C1 segment of cervical spinal cord (tissue), 14 donors: ENCODE measurements at places on chromosomes 13 and 19.

DNA sequence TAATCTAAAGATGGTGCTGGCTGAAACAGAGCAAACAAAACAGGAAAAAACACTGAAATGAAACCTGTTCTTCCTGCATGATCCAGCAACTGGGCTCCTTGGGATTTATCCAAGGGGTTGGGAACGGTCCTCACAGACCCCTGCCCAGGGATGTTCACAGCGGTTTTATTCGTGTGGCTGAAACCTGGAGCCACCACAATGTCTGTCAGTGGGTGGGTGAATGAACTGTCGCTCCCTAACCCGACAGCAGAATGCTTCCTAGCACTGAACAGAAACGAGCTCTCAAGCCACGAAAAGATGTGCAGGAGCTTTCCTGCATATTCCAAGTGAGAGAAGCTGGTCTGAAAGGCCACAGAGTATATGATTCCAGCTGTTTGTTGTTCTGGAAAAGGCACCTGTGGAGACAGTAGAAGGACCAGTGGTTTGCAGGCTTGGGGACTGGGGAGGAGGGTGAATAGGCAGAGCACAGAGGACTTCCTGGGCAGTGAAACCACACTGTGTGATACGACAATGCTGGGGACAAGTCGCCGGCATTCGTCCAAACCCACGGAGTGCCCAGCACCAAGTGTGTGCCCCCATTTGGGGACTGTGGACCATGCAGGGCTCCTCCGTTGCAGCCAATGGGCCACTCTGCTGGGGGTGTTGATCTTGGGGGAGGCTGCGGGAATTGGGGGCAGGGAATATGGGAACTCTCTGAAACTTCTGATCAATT is 73.9 kb downstream of the TEX29 start:
- no peak for DNase-seq

DNA sequence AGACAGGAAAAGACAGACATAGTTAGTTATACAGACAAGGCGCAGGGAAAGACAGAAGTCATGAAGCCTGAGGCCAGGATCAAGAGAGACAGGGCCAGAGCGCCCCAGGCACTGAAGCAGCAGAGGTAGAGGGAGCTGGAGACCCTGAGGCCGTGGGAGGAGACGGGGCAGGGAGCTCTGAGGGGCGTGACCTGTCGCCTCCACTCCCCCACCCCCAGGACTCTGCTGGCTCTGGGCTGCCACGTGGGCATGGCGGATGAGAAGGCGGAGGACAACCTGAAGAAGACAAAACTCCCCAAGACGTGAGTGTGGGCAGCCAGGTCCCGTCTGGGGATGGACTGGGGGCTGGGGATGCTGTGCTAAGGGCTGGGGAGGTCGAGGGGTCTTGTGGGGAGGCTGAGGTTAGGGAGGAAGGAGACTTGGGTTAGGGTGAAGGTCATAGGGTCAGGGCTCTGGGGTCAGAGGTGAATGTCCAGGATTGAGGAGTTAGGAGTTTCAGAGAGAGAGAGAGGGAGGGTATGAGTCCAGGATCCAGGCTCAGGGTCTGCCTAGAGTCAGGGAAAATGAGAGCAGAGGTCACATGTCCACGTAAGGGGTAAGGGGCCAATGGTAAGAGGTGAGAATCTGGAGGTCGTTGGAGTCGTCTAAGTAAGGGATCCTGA is 31.1 kb downstream of the RYR1 start:
- DNase-seq, result no peak

GRCh38 chr19:55526216-55527196 is 10.4 kb downstream of the SBK2 start:
- no peak for DNase-seq

GRCh38 chr13:49457221-49457620 is 13.1 kb downstream of the SETDB2 start:
- DNase-seq, result no peak

GRCh38 chr19:38055655-38056521 is 148.9 kb downstream of the SIPA1L3 start:
- DNase-seq, result no peak

- no peak for DNase-seq
These were observed 14.1 kb upstream of the C19orf33 start for GRCh38 chr19:38289955-38290354.

DNA sequence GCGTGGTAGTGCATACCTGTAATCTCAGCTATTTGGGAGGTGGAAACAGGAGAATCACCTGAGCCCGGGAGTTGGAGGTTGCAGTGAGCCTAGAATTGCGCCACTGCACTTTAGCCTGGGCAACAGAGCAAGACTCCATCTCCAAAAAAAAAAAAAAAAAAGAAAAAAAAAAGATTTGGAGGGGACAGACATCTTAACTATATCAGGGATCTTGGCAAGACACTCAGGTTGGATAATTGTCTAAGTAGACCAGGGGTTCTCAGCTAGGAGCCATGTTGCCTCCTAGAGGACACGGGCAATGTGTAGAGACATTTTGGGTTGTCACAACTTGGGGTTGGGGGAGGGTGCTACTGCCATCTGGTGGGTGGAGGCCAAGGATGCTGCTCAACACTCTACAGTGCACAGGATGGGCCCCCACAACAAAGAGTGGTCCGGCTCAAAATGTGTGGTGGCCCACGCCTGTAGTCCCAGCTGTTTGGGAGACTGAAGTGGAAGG is 1.9 kb upstream of the ZNF580 start:
- DNase-seq, result no peak

GRCh38 chr13:109087916-109088623 is 458.7 kb downstream of the MYO16 start:
- no peak for DNase-seq

- DNase-seq, result no peak
These were observed 21.6 kb downstream of the SERPINE3 start for GRCh38 chr13:51361106-51361505.

DNA sequence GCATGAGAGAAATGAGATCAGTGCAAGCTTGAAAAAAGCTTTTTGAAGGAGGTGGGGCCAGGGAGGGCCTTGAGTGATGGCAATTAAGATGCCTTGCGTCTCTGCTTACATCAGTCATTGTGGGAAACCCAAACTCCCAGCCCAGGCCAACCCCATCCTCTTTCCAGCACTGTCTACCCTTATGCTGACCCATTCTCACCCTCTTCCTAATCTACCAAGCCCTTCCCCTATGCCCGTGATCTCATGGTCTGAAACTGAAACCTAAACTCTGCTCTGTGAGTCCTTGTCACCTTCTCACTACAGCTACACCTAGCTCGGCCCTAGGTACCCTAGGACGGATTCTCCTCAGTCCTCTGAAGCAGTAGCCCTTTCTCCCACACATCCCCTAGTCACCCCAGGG is 36.0 kb upstream of the SERP2 start:
- no peak for DNase-seq

DNA sequence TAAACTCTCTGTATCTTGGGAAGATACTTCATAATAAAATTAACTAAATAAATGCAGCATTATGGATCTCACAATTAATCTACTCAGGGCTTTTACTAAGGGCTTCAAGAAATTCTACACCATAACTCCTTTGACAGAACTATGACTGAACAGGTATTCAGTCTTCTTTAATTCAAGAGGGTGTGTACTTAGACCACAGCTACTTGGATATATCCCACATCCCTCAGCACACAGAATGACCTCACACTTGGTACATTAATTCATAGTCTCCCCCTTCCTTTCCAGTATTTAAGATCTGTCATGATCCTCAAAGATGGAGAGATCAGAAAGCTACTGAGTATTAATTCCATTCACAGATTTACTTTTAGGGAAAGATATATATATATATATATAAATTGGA is 11.6 kb downstream of the DIAPH3 start:
- no peak for DNase-seq

DNA sequence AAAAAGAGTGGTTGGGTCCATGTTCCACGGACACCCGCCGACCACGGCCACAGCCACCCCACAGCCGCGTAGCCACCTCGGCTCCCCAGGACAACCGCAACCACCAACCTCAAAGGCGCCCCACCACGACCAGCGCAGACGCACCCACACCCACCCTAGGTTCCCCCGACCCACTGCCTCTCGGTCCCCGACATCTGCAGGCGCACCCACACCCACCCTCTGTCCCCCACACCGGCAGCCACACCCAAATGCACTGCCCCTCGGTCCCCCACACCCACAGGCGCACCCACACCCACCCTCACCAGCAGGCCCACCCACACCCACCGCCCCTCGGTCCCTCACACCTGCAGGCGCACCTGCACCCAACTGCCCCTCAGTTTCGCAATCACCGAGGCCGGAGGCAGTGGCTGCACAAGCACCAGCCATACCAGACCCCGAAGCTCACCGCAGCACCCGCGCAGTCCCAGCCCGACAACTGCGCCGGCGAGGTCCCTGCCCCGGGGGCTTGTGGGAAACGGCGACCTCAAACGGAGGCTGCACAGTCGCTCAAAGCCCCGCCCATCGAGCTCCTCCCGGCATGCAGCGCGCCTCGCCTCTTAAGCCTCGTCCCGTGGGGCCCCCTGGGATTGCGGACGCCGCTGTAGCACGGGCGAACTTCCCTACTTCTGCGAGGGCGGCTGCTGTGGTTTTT is 18.3 kb downstream of the ZNF77 start:
- no peak for DNase-seq

GRCh38 chr13:66948910-66949309 is 281.2 kb downstream of the PCDH9 start:
- no peak for DNase-seq

- DNase-seq, result no peak
These were observed 12.7 kb downstream of the LPAR6 start for GRCh38 chr13:48400090-48400694.

GRCh38 chr19:41030651-41031050 is 39.6 kb downstream of the CYP2B6 start:
- no peak for DNase-seq

DNA sequence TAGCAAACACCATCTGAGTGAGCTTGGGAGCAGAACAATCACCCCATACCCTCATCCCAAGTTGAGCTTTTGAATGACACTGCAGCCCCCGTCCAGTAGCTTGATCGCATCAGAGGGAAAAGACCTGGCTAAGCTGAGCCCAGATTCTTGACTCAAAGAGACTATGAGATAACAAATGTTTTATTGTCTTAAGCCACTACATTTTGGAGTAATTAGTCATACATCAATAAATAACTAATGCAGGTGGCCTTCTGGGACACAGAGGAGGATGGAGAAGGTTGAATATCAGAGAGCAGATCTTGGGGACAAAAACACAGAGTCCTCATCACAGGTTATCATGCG is 24.6 kb upstream of the IGSF23 start:
- no peak for DNase-seq

DNA sequence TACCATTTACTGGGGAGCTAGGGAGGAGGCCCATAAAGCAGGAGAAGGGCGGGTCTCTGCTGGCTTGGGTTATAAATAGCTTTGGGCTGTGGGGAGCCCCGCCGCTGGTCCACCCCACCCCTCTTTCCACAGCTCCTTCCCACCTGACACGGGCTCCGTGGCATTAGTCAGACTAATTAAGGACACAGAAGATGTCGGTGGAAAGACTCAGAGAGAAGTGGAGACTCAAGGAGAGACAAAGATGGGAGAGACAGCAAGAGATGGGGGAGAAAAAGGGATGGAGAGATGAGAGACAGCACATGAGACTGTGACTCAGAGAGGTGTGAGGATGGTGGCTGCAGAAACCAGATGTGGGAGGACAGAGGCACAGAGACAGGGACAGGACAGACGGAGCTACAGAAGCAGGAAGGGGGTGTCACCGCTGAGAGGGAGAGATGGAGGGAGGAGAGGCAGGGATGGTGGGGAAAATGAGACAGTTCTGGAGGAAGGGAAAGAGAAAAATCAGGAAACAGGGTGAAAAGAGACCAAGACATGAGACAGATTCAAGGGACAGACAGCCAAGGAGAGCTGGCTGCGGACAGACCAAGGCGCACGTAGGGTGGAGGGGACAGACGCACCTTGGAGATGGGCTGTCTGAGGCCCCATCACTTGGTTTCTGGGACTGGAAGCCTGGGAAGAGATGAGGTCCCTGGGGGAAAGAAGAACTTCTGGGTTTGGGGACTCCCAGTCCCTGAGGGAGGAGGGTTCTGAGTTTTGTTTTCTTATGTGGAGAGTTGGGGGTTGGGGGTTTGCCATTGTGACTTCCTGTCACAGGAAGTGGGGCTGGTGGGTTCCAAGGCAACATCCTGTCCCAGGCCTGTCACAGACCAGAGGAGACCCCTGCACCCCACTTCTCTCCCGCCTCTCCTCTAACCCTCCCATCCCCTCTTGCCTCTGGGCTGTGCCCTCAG is 4.1 kb downstream of the ARHGEF1 start:
- no peak for DNase-seq

DNA sequence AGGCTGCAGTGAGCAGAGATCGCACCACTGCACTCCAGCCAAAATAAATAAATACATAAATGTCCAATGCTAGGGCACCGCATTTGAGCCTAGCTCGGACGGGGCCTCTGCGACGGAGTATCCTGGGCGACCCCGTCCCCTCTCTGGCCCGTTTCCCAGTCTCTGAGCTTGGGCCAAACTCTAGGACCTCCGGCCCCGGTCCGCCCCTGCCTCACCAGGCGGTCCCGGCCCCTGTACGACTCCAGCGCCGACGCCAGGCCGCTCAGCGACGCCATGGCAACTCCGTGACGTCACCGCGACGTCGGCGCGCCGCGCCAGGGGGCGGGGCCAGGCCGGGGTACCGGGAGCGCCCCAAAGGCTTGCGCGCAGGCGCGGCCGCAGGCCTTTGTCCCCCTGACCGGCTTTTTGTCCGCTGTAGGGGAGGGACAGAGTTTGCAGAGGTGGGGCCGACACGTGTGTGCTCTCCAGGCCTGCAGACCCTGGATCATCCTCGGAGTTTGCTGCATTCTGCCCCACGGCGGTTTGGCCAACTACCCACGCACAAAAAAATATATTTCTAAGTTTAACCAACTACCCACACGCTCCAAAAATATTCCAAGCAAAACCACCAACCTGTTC is at the start of gene PEX11G:
TSS of gene PEX11G (minus strand) at position 300 of the 618 bp plus-strand sequence. CDS start at position 275, 25 bp downstream.
- DNase-seq, result peak; percentile 59

DNA sequence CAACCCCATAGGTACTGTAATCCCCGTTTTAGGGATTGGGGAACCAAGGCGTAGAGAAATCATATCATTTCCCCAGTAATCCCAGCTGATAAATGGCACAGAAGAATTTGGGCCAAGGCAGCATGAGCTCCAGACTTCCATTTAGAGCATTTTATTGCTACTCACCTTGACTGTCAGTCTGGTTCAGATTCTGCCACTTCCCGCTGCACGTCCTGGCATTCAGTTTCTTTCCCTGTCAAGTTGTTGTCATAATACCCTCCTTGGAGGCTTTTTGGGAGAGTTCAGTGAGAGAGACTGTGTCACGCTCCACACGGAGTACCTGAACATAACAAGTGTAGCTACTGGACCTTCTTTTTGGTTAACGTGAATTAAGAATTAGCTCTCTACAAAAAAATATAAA is 7.5 kb upstream of the C1QTNF9 start:
- DNase-seq, result no peak
